ENCODE measurements at places on chromosomes 5 and 9. TPM values are rescaled to one million over a fixed set of nuclear protein-coding genes. Genes with fewer than 3 reads are reported as not detected.

Gene CCT5
- total RNA-seq: 270 TPM

Gene CD14
- 1.7 TPM for total RNA-seq

Gene ZNF622
- 32.2 TPM for total RNA-seq

Gene C9orf50
- total RNA-seq: not detected

Gene SLC36A3
- not detected for total RNA-seq

Gene LCN15
- total RNA-seq: not detected

Gene STKLD1
- 0.67 TPM for total RNA-seq

Gene DBH
- not detected for total RNA-seq

Gene PCDHGA4
- total RNA-seq: 1.0 TPM

Gene HRH2
- total RNA-seq: not detected

Gene NCS1
- 85.4 TPM for total RNA-seq

Gene PRLR
- total RNA-seq: not detected

Gene RANBP3L
- not detected for total RNA-seq

Gene NEUROG1
- not detected for total RNA-seq

Gene KCNMB1
- total RNA-seq: 0.50 TPM
